Uterine smooth muscle cell (primary cell): ENCODE measurements at places on chromosomes 3 and 15. TPM values are rescaled to one million over a fixed set of nuclear protein-coding genes. Genes with fewer than 3 reads are reported as not detected.

Gene IQCH
- total RNA-seq, result 5.7 and 7.0 TPM in 2 replicates

Gene CSPG5
- under 0.01 and 0.22 TPM in 2 replicates for total RNA-seq

Gene POLR2H
- total RNA-seq, result 108 and 155 TPM in 2 replicates

Gene SLC24A5
- not detected in 2 replicates for total RNA-seq

Gene MTFMT
- 22.0 and 30.3 TPM in 2 replicates for total RNA-seq

Gene GATM
- total RNA-seq, result 0.25 and 0.44 TPM in 2 replicates

Gene MBNL1
- 299 and 318 TPM in 2 replicates for total RNA-seq

Gene CSTA
- total RNA-seq, result 0.11 and 1.1 TPM in 2 replicates
